ENCODE measurements at places on chromosomes 7 and 10.

DNA sequence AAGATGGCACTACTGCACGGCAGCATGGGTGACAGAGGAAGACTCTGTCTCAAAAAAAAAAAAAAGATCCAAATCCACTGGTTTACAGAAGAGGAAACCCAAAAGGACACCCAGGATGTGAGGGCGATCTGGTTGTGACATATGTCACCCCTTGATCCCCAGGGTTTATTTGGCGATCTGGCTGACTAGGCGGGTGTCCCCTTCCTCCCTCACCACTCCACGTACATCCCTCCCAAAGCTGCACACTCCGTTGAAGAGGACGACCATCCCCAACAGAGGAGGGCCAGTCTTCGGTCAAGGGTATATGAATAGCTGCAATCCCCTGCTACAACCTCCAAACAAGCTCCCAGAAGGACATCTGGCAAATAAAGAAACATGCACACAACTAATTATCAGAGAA lies 111.6 kb downstream of the HTR5A start:
- H3K4me3 ChIP-seq, result no peak overlapping the region
- no peaks in the 10 kb centered on the region for H3K36me3 ChIP-seq
- no peaks in the 10 kb centered on the region for H3K27me3 ChIP-seq
- DNase-seq, result no peak
- H3K4me1 ChIP-seq, result no peaks in the 10 kb centered on the region
- no peak overlapping the region for H3K27ac ChIP-seq

- H3K4me3 ChIP-seq, result no peak overlapping the region
- H3K27ac ChIP-seq, result no peak overlapping the region
- no peak for DNase-seq
- no peaks in the 10 kb centered on the region for H3K4me1 ChIP-seq
Observed at GRCh38 chr7:28355635-28356319, 56.5 kb upstream of the CREB5 start.

DNA sequence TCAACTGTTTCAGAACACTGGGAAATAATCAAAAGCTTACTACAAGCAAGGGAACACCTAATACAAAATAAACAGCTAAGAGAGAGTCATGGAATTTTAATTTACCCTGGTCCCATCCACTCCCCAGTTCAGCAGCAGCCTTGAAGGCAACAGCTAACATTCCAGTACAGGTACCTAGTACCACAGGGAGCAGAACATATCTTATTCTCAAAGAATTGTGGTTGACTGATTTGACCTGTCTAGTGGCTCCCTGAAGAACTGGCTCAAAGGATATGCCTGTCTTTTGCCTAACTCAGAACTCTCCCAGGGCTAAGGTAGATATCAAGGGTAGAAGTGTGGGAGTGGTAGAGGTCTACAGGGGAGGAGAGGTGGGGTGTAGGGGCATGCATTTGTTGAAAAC lies 32.3 kb downstream of the SMURF1 start:
- no peaks in the 10 kb centered on the region for H3K27me3 ChIP-seq
- no peaks in the 10 kb centered on the region for H3K36me3 ChIP-seq
- no peak overlapping the region for H3K27ac ChIP-seq
- no peak overlapping the region for H3K4me3 ChIP-seq

DNA sequence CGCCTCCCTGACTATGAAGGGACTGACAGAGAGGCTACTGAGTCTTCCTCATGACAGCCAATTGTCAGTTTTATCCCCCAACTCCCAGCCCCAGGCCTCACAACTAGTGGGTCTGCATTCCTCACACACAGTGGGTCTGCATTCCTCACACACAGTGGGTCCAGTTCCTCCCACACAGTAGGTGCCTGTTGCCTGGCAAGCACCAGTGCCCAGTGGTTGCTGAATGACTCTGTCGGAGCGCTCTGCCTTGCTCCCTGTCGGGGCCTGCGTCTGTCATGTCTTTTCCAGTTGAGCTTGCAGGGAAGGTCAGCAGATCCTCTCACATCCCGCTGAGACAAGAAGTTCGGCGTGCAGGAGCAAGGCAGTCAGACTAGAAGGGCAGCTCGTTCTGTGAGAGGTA lies 590.0 kb upstream of the MKI67 start:
- no peaks in the 10 kb centered on the region for H3K4me1 ChIP-seq
- H3K27me3 ChIP-seq, result no peaks in the 10 kb centered on the region
- DNase-seq, result no peak
- H3K4me3 ChIP-seq, result no peak overlapping the region
- no peak overlapping the region for H3K27ac ChIP-seq
- H3K36me3 ChIP-seq, result no peaks in the 10 kb centered on the region

DNA sequence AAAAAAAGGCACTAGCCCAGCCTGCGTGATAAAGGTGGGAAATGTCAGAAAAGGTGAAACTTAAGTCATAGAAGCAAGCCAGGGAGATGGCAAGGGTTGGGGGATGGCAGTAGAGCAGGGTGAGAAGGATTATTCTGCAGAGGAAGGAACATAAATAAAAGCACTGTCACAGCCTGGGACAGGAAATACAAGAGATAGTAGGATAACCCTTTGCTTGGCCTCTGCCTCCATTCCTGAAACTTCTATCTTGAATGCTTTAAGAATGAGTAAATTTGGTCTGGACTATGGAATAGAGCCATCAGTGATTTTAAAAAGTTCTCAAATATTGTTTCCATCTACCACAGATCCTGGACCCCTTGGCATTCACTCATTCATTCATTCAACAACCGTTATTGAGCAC lies 50.0 kb downstream of the ABCC2 start:
- no peak overlapping the region for H3K27ac ChIP-seq
- no peak overlapping the region for H3K4me3 ChIP-seq
- no peaks in the 10 kb centered on the region for H3K36me3 ChIP-seq
- no peaks in the 10 kb centered on the region for H3K4me1 ChIP-seq
- no peaks in the 10 kb centered on the region for H3K27me3 ChIP-seq
- DNase-seq, result no peak

- no peak overlapping the region for H3K27ac ChIP-seq
- no peaks in the 10 kb centered on the region for H3K4me1 ChIP-seq
- no peak for DNase-seq
- no peaks in the 10 kb centered on the region for H3K27me3 ChIP-seq
- no peaks in the 10 kb centered on the region for H3K36me3 ChIP-seq
- no peak overlapping the region for H3K4me3 ChIP-seq
Observed at GRCh38 chr7:28481091-28481926, 69.0 kb downstream of the CREB5 start.

DNA sequence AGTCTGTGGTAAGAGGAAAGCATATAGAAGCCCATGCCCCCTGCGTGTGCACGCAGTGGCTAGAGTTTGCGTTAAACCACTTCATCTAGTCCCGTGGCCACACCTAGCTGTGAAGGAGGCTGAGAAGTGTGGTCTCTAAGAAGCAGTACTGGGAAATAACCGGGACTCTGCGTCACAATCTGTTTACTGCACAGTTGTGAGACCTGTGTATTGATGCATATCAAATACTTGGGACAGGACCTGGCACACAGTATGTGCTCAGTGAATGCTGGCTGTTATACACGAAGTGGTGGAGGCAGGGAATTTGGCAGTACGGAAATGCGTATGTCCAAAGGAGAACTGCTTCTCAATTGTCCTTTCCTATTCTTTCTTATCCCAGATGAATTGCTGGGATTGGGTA lies 149.5 kb downstream of the ARHGAP21 start:
- no peaks in the 10 kb centered on the region for H3K27me3 ChIP-seq
- no peak overlapping the region for H3K4me3 ChIP-seq
- DNase-seq, result no peak

DNA sequence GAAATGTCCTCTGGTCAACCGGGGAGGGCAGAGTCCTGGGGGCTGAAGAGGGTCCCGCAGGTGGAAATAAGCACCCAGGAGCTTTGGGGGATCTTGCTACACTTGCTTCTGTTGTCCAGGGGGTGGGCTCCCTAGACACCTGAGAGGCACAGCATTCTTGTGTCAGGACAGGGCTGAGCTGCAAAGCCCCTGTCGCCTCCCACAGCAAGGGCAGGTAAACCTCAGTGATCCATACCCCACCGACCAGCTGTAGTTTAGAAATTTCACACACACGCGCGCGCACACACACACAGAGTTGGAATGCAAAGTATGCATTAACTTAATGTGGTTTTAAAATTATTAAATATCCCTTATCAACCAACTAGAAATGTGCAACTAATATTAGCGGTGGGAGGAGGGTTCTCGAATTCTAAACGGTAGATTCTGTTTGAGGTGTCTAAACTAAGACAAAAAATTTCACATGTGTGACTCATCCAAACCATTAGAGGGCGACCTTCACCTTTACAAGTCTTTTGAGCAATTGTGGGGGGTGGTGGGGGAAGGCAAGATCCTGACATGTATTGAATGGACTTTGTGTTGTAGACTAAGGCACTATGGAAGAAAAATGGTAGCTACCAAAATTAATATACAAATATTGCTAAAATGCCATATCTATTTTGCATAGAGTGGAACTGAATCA lies 34.3 kb upstream of the PTF1A start:
- H3K4me1 ChIP-seq, result no peaks in the 10 kb centered on the region
- H3K4me3 ChIP-seq, result no peak overlapping the region
- no peak for DNase-seq
- no peaks in the 10 kb centered on the region for H3K36me3 ChIP-seq
- H3K27me3 ChIP-seq, result no peaks in the 10 kb centered on the region
- H3K27ac ChIP-seq, result no peak overlapping the region

GRCh38 chr7:26153823-26154783 lies 2.1 kb downstream of the NFE2L3 start:
- DNase-seq, result peak; percentile 82
- H3K4me1 ChIP-seq, result peaks cover 12% of the 10 kb centered on the region
- peak overlapping the region; percentile 74 for H3K4me3 ChIP-seq

DNA sequence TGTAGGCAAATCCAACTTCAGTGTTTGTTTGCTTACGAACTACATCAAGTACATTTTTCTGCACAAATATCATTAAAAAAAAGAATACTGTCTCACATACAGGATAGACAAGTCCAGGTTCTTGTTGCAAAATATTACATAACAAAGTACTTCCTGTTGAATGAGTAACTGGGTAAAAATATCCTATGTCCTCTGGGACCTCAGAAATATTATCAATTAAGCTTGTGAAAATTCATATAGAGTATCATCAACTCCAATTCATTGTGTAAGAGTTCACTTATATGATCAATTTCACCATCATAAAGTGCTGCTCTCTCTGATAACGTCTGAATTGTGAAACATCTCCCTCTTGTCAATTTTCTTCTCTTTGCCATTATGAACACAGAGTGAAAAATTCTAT lies 22.6 kb downstream of the HERC4 start:
- no peaks in the 10 kb centered on the region for H3K4me1 ChIP-seq
- no peak for DNase-seq
- no peaks in the 10 kb centered on the region for H3K36me3 ChIP-seq
- H3K27me3 ChIP-seq, result no peaks in the 10 kb centered on the region
- H3K27ac ChIP-seq, result no peak overlapping the region

Data from Peyer's patch (tissue), 4 donors.